Activated naive CD8-positive, alpha-beta T cell treated with anti-CD3 and anti-CD28 coated beads, Interleukin-2, amount 50 U/mL, for 16 hours (primary cell): ENCODE measurements at places on chromosomes 13 and 19.

DNA sequence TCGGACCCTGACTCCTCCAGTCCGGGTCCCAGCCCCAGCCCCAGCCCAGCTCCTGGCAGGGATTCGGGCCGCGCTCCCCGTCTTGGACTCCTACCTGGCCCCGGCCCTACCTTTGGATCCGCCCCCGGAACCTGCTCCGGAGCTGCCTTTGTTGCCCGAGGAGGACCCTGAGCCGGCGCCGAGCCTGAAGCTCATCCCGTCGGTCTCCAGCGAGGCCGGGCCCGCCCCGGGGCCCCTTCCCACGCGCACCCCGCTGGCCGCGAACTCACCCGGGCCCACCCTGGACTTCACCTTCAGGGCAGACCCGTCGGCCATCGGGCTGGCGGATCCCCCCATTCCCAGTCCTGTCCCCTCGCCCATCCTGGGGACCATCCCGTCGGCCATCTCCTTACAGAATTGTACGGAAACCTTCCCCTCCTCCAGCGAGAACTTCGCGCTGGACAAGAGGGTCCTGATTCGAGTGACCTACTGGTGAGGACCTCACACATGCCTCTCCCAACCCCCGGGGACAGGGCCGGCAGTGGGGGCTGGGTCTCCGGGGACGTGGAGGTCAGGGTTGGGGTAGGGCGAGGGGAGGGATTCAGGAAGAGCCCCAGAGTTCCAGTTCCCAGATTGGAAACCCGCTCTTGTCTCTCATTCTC lies 732 bp downstream of the SELENOV start:
- DNase-seq: no peak

DNA sequence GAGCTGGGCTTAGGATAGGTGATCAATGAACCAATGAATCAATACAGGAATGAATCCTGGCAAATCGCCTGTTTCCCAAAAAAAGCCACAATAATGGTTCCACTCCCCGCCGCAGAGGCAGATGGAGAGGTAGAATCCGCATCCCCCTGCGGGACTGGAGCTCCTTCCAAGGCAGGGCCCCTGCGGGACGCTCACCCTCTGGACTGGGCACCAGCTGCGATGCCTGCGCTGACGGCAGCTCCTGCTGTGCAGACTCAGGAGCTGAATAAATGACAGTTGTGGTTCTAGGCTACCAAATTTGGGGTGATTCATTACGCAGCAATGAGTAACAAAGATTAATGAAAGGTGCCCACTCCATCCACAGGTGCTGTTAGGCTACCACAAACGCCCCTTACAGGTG lies 8.8 kb upstream of the CDC34 start:
- DNase-seq: no peak

DNA sequence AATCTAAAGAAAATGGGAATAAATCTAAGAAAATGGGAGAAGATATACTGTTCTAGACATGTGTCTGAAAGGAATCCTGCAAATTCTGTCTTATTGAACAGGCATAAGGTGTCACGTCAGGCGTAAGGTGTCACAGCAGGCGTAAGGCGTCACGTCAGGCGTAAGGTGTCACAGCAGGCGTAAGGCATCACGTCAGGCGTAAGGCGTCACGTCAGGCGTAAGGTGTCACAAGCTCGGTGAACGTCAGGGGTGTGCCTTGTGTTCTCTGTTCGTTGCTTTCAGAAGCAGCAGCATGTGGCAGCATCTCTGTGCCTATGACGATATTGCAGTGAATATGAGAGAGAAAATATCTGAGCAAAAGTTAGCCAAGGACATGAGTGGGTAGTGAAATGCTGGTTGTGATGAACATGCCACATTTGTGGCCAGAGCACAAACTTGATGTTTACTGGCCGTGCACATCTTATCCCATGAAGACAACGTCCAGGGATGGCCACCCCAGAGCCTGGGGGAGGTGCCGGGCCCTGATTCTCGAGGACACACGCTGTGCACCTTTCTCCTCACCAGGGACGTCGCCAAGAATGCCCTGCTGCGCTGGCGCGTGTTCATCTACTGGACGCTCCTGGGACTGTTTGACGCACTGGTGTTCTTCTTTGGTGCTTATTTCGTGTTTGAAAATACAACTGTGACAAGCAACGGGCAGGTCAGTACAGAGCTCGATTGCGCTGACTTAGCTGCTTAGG lies 107.0 kb upstream of the MCF2L start:
- no peak for DNase-seq

- DNase-seq: no peak
Measured at GRCh38 chr13:113879494-113880360, 15.9 kb upstream of the GAS6 start.

- no peak for DNase-seq
Measured at GRCh38 chr13:44398606-44399005, 25.0 kb downstream of the SERP2 start.

GRCh38 chr13:98954313-98954712 lies 23.6 kb downstream of the DOCK9 start:
- no peak for DNase-seq

DNA sequence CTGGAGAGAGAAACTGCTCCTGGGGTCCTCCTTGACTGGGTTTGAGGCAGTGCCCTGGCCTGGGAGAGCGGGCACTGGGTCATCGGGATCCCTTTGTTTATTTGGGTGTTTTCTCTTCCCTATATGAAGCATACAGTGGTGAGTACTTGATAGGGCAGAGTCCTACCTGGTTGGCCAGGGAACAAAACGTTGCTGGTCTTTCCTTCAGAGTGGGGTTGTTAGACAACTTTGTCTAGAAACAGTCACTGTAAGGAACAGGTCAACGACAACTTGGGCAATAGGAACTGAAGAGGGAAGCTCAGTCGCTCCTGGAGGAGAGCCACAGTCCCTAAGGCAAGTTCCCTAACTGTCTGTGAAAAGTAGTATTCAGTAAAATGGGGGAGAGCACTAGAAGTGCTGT lies 550 bp upstream of the OLFM4 start:
- no peak for DNase-seq

GRCh38 chr19:45376045-45376724 lies 5.8 kb upstream of the ERCC2 start:
- no peak for DNase-seq
